ENCODE measurements at places on chromosomes 16 and 17. TPM values are rescaled to one million over a fixed set of nuclear protein-coding genes. Genes with fewer than 3 reads are reported as not detected.

The RAB26 gene
- not detected for total RNA-seq

The DHX58 gene
- total RNA-seq = 12.3 TPM

The SPNS3 gene
- total RNA-seq = 2.5 TPM

The PRRT2 gene
- 0.52 TPM for total RNA-seq

The SLC52A1 gene
- not detected for total RNA-seq

The APOBR gene
- 3.6 TPM for total RNA-seq

The METTL9 gene
- total RNA-seq = 312 TPM

The HASPIN gene
- 0.52 TPM for total RNA-seq

The NECAB2 gene
- total RNA-seq = not detected

All from mononuclear cell (primary cell).